SK-N-SH (cell line): ENCODE measurements at places on chromosomes 3 and 15. TPM values are rescaled to one million over a fixed set of nuclear protein-coding genes. Genes with fewer than 3 reads are reported as not detected.

The GATM gene
- polyA plus RNA-seq, result 0.54 and 0.58 TPM in 2 replicates

The FAM174B gene
- polyA plus RNA-seq, result 0.18 and 0.30 TPM in 2 replicates

The CPN2 gene
- polyA plus RNA-seq, result not detected in 2 replicates

GRCh38 chr3:32973982-32974381 is 22.5 kb downstream of the CCR4 start:
- H3K27me3 ChIP-seq, result no peaks in the 10 kb centered on the region
- H3K4me1 ChIP-seq, result no peaks in the 10 kb centered on the region
- H3K36me3 ChIP-seq, result no peaks in the 10 kb centered on the region
- no peak overlapping the region for H3K4me3 ChIP-seq

GRCh38 chr15:88284318-88284998 is 27.9 kb upstream of the NTRK3 start:
- no peak for DNase-seq
- no peak overlapping the region for H3K27ac ChIP-seq
- no peaks in the 10 kb centered on the region for H3K4me1 ChIP-seq
- no peaks in the 10 kb centered on the region for H3K27me3 ChIP-seq
- H3K4me3 ChIP-seq, result no peak overlapping the region

GRCh38 chr3:66165660-66166059 is 55.1 kb upstream of the SLC25A26 start:
- H3K27ac ChIP-seq, result no peak overlapping the region
- DNase-seq, result no peak

- H3K4me3 ChIP-seq, result no peak overlapping the region
- no peaks in the 10 kb centered on the region for H3K27me3 ChIP-seq
- peaks cover 3% of the 10 kb centered on the region for H3K36me3 ChIP-seq
- no peak overlapping the region for H3K27ac ChIP-seq
- DNase-seq, result no peak
- no peaks in the 10 kb centered on the region for H3K4me1 ChIP-seq
These were observed 33.0 kb downstream of the SLC12A6 start for GRCh38 chr15:34304613-34305012.

GRCh38 chr15:58425185-58425584 is 6.6 kb upstream of the LIPC start:
- H3K36me3 ChIP-seq, result no peaks in the 10 kb centered on the region
- no peak for DNase-seq
- no peak overlapping the region for H3K27ac ChIP-seq
- no peaks in the 10 kb centered on the region; the same call in 1 of the 2 replicates for H3K27me3 ChIP-seq
- no peak overlapping the region for H3K4me3 ChIP-seq

DNA sequence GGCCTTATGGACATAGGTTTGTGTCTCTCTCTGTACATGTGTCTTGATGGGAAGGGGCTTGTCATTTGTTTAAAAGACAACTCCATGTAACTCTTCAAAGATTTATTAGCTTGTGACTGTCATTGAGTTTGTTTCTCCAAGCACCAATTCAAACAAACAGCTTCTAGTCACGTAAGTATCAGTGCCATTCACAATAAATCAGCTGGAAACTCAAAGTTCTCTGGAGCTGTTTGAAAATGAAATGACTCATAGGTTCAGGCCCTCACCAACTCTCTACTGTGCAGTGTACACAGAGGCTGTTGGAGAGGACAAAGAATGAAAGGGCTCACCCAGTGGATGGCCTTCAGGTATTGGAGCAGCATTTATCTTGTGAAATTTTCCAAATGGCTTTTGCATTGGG is 476.3 kb downstream of the AGBL1 start:
- no peak overlapping the region for H3K4me3 ChIP-seq
- no peak for DNase-seq
- H3K4me1 ChIP-seq, result no peaks in the 10 kb centered on the region
- no peaks in the 10 kb centered on the region for H3K36me3 ChIP-seq
- H3K27me3 ChIP-seq, result no peaks in the 10 kb centered on the region

- no peaks in the 10 kb centered on the region for H3K27me3 ChIP-seq
- DNase-seq, result no peak
- H3K36me3 ChIP-seq, result no peaks in the 10 kb centered on the region
- no peak overlapping the region for H3K27ac ChIP-seq
- H3K4me3 ChIP-seq, result no peak overlapping the region
- no peaks in the 10 kb centered on the region for H3K4me1 ChIP-seq
These were observed 354.6 kb upstream of the SATB1 start for GRCh38 chr3:18779704-18780103.

DNA sequence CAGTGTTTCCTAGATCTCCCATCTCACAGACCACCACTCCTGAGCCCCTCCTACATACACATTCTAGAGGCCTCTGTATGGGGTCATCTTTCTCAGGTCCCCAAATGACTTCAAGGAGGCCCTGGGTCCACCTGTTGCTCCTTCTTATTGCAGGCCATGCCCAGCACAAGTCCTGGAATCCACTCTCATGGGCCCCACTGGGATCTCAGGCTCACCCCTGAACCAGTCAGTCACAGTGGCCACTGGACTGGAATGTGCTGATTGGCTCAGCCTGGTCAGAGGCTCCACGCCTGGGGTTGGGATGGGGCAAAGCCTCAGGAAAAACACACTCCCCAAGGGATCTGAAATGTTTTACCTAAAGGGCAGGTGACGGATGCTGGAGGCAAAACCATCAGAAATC is 55.7 kb downstream of the SPSB4 start:
- no peak overlapping the region for H3K27ac ChIP-seq
- DNase-seq, result no peak

DNA sequence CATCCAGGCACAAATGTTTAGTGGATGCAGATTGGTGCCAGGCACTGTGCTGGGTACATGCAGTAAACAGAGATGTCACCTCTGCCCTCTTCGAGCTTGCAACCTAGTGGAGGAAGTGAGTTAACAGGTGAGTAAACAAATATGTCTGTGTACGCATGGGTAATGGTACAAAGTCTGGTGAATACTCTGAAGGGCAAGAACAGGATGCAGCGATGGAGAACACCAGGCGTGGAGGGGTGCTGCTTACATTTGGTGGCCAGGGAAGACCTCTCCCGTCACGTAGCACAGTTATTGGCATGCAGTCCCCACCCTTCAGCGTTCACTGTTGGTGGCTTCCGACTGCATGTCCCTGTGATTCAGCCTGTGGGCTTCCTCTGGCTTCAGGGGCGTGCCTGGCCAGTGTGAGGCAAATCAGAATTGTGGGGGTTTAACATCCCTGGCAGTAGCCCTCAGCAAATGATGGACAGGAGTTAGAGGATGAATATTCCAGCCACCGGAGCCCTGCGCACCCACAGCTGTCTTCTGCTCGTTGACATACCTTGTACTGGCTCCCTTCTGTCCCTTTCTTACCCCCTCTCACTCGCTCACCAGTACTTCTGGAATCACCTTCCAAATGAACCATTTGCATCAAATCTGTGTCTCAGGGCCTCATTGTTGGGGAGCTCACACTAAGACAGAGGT is 9.1 kb upstream of the HDAC11 start:
- H3K36me3 ChIP-seq, result no peaks in the 10 kb centered on the region
- H3K4me1 ChIP-seq, result peaks cover 5% of the 10 kb centered on the region; the same call in 1 of the 2 replicates
- H3K4me3 ChIP-seq, result no peak overlapping the region
- H3K27ac ChIP-seq, result no peak overlapping the region

GRCh38 chr3:134992586-134992985 is 197.5 kb downstream of the EPHB1 start:
- H3K27ac ChIP-seq, result no peak overlapping the region
- no peaks in the 10 kb centered on the region for H3K4me1 ChIP-seq
- H3K27me3 ChIP-seq, result no peaks in the 10 kb centered on the region
- DNase-seq, result no peak
